ENCODE measurements at places on chromosomes 3 and 15.
A peak's percentile ranks its signal among the peaks of the same experiment; 100 is the strongest.

DNA sequence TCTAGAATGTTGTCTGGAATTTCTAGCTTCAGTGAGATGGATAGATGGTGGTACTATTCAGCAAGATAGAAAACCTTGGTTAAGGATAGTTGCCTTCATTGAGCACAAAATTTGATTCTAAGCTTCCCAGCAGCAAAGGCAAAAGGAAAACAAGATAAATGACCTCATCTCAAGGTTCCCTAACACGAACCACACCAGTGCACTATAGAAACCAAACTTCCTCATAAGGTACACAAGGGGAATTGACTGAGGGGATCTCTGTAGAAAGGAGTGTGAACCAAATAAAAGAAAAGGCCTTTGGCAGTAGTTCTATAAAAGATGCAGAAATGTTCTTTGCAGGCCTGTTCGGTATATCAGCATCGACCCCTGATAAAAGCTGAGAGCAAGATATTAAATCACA is 288.9 kb downstream of the SHQ1 start:
- no peak for DNase-seq

DNA sequence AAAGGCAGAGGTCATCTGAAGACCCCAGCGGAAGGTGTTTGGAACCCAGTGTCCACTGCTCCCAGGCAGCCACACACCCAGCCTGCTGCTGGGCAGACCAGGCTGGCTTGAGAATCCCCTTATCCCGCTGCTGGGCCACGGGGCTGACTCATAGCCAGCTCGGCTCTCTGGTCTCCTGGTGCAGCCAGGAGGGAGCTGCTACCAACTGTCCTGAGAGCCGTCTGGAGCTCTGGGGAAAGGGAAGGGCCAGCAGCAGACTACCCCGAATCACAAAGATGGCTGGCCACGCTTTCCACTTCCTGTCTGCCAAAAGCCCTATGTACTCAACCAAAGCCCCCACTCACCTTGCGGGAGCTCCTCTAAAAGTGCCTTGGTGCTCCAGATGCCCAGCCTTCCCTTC is 38.3 kb downstream of the WHAMM start:
- no peak for DNase-seq

GRCh38 chr3:114609973-114610630 is 316.3 kb downstream of the TIGIT start:
- DNase-seq = no peak

DNA sequence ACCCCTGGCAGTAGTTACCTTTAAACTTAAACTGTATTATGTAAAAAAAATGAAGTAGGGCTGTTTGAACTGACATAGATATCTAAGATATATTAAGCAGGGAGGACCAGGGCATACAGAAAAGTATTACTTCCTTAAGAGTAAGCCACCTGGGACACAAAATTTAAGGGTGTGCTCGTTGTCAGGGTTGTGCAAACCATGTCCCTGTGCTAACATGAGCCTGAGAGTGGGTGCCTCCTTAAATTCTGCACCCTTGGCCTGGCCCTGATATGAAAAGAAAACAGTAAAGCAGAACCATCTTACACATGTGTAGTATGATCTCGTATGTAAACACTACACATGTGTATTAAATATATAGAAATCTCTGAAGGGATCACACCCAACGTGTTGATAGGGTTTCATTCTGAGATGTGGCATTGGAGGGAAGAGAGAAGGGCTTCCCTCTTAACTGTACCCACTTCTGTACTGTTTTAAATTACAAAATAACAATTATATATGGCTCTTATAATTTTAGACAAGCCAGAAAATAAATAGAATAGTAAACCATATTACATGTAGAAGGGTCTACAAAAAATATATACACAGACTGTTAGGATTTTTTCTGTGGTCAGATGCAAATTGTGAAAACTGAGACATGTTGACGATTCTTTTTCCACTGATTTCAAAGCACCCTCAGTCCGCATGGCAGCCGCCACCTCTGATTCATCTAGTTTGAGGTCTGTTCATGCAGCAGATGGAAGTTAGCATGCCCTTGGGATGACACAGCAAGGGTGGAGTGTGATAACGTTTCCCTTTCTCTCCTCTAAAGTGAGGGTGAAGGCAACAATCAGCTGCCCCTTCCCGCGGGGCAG is 400.8 kb upstream of the PROK2 start:
- DNase-seq = no peak

DNA sequence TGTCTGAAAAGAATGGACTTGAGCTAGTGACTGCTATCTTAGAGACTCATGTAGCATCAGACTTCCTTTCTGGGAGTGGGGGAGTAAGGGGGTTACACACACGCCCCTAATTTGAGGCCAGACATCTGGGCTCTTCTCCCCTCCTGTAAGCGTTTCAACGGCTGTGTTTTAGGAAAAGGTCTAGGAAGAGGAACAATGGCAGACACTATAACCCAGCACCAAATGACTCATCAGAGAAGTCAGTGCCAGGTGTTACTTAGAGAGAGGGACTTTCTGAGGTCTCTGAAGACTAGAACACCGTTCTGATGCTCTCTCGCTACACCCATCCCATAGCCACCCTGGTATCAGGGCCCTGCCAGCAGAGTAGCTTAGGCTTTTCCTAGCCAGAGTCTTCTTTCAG is 65.5 kb downstream of the SSUH2 start:
- DNase-seq = no peak

- DNase-seq = no peak
These were observed 257.9 kb upstream of the KCNH8 start for GRCh38 chr3:18890449-18890848.

DNA sequence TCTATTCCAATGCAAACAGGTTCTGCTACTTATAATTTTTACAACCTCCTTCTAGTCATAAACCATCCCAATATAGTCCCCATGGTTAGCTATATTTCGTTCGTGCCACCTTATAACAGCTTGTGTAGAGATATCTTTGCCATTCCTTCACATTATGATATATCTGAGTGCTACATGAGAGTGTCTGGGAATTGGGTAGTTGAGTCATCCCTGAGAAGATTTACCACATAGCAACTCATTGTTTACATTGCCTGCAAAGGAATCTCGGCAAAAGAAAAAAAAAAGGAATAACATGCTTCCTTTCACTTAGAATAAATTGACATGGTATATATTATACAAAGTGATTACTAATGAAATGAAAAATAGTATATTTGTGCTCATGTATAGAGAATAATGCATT is 86.0 kb upstream of the VGLL3 start:
- no peak for DNase-seq

- DNase-seq = no peak
These were observed 137.6 kb downstream of the FBLN2 start for GRCh38 chr3:13686367-13687160.

GRCh38 chr3:59017617-59017984 is 32.2 kb downstream of the CFAP20DC start:
- DNase-seq = no peak

DNA sequence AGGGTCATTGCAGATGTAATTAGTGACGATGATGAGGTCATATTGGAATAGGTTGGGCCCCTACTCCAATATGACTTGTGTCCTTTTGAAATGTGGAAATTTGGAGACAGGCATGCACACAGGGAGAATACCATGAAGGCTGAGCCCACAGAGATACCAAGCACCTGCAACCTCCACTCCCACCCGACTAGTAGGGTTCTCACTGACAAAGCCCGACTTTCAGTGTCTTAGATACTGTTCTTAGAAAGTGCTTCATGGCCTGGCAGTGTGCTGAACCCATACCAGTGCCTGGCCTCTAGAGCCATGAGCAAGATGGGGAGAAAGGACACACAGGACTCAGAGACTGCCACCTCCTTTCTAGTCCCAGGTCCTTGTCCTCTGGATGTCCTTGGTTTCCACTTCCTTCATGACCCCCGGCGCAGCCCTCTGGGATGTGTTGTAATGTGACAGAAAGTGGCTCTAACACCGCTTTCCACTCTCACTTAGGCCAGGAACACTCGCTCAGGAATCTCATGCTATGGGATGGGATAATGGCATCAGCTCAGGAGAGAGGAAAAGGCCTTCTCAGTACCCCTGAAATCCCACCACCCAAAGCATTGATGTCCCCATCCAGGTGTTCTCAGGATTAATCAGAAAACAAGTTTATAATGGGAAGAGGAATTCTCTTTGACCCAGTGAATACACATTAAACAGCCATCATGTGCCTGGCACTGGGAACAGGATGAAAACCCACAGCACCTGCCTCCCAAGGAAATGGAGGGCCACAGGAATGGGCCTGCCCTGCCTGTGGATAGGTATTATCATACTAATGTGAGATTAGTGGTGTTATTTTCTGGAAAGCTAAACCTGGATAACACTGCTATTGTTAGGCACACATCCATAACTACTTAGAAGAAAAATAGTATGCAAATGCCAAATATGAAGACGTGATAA is 59.9 kb downstream of the RPL39L start:
- no peak for DNase-seq

- DNase-seq = no peak
These were observed 1227.3 kb downstream of the ROBO1 start for GRCh38 chr3:78540485-78540884.

- DNase-seq = no peak
These were observed 29.0 kb downstream of the CRABP1 start for GRCh38 chr15:78369161-78369560.

DNA sequence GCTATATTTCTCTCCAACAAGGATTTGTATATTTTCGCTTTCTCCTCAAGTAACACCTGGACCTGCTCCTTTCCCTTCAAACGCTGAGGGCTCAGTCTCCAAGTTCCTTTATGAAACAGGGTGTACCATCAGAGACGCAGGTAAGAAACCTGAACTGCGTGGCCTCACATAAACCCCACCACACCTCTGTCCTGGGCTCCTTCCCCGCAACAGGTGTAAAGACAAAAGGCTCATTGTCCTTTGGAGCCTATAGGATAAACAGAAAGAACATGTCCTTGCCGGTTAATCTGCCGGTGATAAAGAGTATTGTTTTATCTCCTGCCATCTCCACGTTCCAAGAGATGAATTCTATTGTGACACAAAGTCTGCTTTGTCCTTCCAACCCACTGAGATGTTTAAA is 111.8 kb upstream of the ADAMTS9 start:
- no peak for DNase-seq

- no peak for DNase-seq
These were observed 33.5 kb downstream of the CHAC1 start for GRCh38 chr15:40986820-40987219.

GRCh38 chr3:126314790-126315658 is 42.2 kb downstream of the KLF15 start:
- DNase-seq = no peak

DNA sequence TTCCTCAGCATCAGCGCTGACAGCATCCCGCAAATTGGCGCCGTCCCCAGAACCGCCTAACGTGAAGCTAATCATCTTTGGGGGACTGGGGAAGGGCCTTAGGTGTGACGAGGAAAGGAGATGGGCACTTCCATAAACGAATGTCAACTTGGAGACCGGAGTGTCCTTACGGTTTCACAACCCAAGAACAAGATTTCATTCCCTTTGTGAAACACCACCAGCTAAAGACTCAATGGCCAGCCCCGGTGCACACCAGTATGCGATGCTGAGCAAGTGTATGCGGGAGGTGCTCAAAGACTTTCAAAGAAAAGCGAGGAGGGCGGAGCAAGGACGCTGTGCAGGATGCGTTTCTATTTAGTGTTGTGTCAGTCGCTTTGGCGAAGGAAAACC is 759 bp upstream of the TTBK2 start:
- DNase-seq = peak; percentile 56

- DNase-seq = no peak
These were observed 79.7 kb downstream of the BDH1 start for GRCh38 chr3:197475997-197476525.

DNA sequence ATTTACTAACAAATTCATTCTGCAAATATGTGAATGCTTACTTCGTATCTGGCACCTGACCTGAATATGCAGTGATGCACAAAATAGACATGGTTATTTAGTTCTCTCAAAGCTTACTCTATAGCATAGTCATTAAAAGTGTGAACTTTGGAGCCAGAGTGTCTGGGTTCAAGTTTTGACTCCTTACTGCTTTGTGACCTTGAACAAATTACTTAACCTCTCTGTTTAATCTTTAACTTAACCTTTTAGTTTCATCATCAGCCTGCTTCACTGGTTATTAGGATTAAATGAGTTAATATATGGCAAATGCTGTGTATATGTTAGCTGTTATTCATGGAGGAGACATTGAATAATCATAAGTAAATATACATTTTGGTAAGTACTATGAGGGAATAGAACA is 12.1 kb upstream of the MGA start:
- DNase-seq = no peak

DNA sequence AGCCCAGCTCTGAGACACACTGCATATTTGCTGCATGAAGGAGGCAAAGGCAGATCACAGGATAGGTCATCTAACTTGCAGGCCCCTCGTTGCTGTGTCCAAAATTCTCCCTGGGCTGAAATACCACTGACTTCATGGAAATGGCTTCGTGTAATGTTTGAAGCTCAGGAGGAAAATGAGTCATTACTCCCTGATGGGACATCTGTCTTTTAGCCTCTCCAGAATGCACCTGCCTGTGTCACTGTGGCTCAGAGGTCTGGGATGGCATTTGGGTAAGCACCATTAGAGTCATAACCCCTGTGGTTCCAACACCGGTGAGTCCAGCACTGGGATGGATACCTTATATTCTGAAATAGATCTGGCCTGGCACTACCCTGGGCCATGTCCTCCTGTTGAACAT is 51.5 kb downstream of the IL12A start:
- DNase-seq = no peak

DNA sequence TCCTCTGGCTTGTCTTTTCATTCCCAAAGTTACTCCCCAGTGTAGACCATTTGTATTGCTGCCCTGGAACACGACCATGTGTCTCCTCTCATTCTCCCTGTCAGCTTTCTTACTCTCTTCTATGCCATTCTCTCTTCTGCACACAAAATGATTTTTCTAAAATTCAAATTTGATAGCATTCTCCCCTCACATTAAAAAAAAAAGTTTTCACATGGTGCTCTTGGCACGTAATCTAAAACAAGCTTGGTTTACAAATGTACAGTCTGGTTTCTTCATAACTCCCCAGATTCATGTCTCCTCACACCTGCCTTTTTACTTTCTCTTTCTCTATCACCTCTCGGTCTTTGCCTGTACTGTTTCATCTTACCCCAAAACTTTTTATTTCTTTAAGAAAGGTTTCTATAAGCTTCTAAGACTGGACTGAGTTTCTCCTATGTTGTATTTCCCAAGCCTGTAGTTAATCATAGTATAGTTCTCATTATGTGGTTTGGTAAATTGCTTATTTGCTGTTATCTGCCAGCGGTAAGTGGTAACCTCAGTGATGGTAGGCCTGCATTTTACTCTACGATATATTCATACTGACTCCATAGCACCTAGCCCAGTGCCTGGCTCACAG is 31.2 kb downstream of the BCHE start:
- DNase-seq = no peak

- no peak for DNase-seq
These were observed 183.3 kb downstream of the WDR76 start for GRCh38 chr15:44010089-44010488.

GRCh38 chr15:68217341-68217740 is 12.2 kb downstream of the CLN6 start:
- DNase-seq = no peak

- DNase-seq = no peak
These were observed 1.3 kb downstream of the ELL3 start for GRCh38 chr15:43775411-43775965.

GRCh38 chr15:96340348-96340597 is 9.8 kb downstream of the NR2F2 start:
- DNase-seq = no peak

All from hypothalamus (tissue), 51 donors.